Transverse colon (tissue), 4 donors: ENCODE measurements at places on chromosomes 5 and 9. TPM values are rescaled to one million over a fixed set of nuclear protein-coding genes. Genes with fewer than 3 reads are reported as not detected.

Gene IL17B
- total RNA-seq = not detected

Gene SLC23A1
- not detected for total RNA-seq

Gene CTSL
- total RNA-seq = 56.1 TPM

Gene AQP3
- 11.6 TPM for total RNA-seq

Gene TLN1
- 328 TPM for total RNA-seq

Gene SLF1
- total RNA-seq = 11.2 TPM
